ENCODE measurements at places on chromosomes 6 and 20.

DNA sequence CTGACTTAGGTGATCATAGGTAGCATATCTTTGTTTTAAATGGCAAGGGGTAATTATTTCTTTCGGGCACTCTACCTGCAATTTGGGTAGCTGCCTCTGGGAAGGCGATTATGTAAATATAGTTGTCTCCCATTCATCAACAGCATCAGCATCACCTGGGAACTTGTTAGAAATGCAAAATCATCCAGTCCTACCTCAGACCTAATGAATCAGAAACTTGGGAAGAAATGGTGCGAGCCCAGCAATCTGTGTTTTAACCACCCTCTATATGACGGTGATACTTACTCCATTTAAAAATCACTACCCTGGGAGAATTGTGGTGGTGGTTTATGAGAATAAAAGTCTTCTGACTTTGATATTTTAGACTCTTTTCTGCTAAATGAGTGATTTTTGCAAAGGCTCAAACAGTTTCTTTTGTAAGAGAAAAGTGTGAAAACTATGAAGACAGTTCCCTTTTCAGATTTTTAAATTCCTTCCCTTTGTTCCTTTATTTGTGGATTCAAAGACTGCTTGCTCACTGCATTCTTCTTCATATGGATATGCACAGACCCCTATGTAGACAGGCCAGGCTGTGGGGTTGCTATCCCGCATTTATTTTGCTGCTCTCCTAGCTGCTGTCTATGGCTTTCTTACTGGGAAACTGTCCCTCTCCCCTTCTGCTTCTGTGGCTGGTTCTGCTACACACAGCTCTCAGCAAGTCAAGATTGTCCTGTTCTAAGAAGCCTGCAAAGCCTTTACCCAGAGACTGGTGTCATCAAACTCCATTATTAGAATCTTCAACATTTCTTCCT is 365.3 kb downstream of the RNF144B start:
- DNase-seq: no peak

- no peak for DNase-seq
Observed at GRCh38 chr20:33008336-33009213, 1.1 kb downstream of the BPIFB2 start.

GRCh38 chr20:3658716-3659491 is 4.3 kb downstream of the GFRA4 start:
- DNase-seq: peak; percentile 72

GRCh38 chr20:58818586-58819285 is 32.0 kb downstream of the GNAS-AS1 start:
- DNase-seq: no peak

- DNase-seq: no peak
Observed at GRCh38 chr6:64217721-64218620, 582.4 kb downstream of the PHF3 start.

- no peak for DNase-seq
Observed at GRCh38 chr6:40990301-40990700, 48.7 kb downstream of the UNC5CL start.

DNA sequence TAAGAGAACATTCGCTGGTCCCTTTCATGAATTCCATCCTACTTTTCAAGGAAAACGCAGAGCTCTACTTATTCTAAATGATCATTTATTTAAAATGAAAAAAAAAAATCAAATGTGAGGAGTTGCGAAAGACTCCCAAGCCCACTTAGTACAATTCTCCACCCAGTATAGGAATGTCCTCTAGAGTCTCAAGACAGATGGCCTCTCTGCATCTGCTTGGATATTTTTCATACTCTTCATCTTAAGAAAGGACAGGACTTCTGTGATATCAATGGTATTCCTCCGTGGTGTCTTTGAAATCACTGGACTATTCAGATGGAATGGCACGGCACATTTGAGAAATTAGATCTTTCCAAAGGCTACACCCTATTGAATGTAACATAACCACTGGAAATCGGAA is 107.1 kb downstream of the PTPRK start:
- DNase-seq: no peak
